CD4-positive, alpha-beta T cell treated with Interferon gamma for 1 hour (primary cell): ENCODE measurements at places on chromosomes 16 and 17.

- no peak for DNase-seq
Observed at GRCh38 chr16:2458887-2459646, 842 bp upstream of the TEDC2 start.

GRCh38 chr16:3610698-3611145, 684 bp downstream of the SLX4 start:
- DNase-seq = no peak

- no peak for DNase-seq
Observed at GRCh38 chr17:69796078-69796477, 278.9 kb upstream of the KCNJ16 start.

- DNase-seq = no peak
Observed at GRCh38 chr16:83310816-83311215, 497.0 kb upstream of the HSBP1 start.

DNA sequence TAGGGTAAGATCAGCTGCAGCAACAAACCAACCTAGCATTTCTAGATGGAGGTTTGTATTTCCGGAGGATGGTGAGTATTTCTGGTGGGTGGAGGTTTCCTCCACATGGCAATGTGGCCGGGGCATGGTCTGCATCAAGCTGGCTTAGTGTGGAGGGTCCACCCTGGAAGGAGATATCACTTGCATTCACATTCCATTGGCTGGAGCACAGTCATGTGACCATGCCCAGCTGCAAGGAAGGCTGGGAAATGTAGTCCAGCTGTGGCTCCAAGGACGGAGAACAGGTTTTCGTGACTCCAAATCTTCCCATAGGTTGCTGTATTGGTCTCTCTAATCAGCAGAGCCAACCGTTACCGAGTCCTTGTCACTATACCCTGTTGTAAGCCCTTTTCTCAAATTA, 68.7 kb downstream of the RAI1 start:
- DNase-seq = peak; percentile 62

DNA sequence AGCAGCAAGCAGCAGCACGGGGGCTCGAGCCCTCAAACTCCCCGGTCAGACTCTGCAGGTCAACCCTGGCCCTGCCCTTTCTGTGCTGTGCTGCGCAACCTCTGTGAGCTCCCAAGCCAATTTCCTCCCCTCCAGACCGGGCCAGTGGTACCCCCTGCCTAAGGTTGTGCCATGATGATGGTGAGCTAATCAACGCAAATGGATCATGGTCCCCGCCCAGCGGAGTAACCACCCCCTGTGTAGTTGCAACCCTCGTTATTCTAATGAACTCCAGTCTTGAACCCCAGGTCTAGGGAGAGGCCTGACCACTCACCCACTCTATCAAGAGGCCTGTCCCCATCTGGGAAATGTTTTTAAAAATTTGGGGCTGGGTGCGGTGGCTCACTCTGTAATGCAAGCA, 201.8 kb upstream of the FOXF1 start:
- DNase-seq = no peak

GRCh38 chr16:82824408-82824807, 197.6 kb downstream of the CDH13 start:
- DNase-seq = no peak

GRCh38 chr17:40854175-40854814, 12.7 kb downstream of the KRT12 start:
- DNase-seq = no peak

DNA sequence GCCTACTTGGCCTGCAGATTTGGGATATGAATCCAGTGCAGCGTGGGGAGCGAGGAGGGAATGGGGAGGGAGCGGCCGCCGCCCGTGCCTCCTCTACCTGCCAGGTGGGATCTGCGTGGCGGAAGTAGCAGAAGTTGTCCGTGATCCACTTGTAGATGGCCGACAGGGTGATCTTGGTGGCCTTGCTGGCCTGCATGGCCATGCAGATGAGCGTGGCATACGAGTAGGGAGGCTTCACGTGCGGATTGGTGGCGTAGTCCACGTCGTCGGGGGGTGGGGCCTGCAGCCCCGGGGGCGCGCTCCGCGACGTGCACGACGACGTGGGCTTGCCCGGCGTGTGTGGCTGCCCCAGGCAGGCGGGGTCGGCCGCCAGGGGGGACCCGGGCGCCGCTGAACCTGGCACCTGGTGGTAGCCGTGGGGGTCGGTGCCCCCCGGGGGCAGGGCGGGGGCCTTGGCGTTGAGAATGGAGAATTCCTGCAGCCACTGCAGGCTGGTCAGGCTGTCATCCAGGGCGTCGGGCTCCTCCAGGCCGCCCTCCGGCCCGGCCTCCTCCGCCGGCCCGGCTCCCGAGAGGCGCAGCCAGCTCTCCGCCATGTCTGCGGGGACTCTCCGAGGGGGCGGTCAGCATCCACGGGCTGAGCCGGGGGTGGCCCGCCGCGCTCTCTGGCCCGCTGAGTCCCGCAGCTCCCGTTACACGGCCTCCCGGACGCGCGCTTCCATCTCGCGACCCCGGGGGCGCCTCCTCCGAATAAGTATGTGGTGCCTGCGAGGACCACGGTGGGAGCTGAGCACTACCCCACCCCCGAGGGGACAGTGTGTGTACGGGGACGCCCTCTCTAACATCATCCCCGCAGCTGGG, 1.0 kb downstream of the FOXJ1 start:
- peak; percentile 48 for DNase-seq

GRCh38 chr17:47310186-47310733, 13.5 kb upstream of the EFCAB13 start:
- DNase-seq = no peak

DNA sequence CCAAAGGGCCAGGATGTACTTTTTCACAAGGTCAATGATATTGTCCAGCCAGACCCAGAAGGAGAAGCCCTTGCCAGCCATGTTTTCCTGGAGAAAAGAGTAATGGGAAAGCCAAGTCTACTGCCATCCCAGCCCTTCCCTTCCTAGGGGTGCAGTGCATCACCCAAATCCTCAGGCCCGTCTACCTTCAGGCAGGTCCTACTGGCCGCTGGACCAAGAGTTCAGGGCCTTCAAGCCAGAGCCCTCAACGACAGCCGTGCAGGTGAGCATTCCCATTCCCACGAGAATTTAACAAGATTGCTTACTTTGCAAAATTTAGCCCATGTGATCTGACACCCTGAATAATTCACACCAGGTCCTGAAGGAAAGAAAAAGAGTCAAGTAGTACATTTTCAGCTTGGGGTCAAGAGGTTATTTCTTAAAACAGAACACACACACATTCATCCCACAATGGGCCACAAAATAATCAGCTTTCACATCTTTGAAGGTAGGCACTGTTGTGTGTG, 35.0 kb downstream of the STAT5A start:
- no peak for DNase-seq

GRCh38 chr16:86579268-86580062, 1.1 kb downstream of the FOXL1 start:
- DNase-seq = no peak

GRCh38 chr17:59402760-59403159, 71.3 kb downstream of the YPEL2 start:
- DNase-seq = no peak

GRCh38 chr16:12583237-12583897, 220.3 kb downstream of the CPPED1 start:
- DNase-seq = no peak

DNA sequence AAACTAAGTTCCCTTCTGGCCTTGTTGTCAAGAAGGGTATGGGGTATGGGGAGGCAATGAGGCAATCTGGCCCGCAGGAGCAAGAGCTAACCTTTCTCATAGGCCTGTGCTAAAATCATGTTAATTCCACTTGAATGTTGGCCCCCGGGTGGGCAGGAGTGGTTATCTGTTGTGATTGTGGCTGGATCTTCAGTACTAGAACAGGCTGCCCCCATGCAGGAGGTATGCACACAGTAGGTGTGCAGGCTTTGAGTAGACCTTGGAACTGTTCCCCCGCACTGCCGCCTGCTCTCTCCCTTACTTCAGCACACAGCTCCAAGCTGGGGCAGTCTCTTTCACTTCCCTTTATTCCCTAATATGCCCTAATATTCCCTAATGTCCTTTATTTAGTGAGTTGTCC, 52.4 kb upstream of the TANGO6 start:
- DNase-seq = no peak

DNA sequence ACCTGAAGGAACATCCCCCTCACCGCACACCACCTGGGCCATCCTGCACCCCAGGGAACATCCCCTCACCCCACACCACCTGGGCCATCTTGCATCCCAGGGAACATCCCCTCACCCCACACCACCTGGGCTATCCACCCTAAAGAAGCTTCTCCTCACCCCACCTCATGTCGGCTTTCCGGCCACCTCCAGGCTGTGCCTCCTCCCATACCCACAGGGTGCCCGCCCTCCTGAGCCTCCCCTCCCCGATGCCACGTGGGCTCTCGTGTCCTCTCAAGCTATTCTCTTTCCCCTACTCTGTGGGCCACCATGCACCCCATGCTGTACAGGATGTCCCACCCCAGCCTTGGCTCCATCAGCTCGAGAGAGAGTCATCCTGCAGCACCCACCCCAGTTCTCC, 18.0 kb downstream of the MYLK3 start:
- DNase-seq = no peak

DNA sequence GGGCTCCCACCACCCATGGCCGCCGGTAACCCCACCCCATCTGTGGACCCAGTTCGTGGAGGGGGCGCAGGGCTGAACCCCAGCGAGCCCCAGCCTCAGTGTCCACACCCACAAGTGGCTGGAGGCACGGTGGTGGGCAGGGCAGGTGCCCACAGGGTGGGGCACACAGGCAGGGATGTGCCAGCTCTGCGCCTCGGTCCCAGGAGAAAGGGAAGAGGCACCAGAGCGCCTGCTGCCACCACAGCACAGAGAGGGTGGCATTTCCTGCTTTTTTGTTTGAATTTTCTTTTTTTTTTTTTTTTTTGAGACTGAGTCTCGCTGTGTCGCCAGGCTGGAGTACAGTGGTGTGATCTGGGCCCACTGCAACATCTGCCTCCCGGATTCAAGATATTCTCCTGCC, 19.0 kb downstream of the ZFPM1 start:
- no peak for DNase-seq

GRCh38 chr17:7856011-7856810, 1.1 kb downstream of the NAA38 start:
- peak; percentile 56 for DNase-seq

GRCh38 chr17:30519707-30520106, 42.5 kb downstream of the GOSR1 start:
- DNase-seq = no peak

GRCh38 chr16:9778849-9779248, 403.4 kb downstream of the GRIN2A start:
- DNase-seq = no peak

DNA sequence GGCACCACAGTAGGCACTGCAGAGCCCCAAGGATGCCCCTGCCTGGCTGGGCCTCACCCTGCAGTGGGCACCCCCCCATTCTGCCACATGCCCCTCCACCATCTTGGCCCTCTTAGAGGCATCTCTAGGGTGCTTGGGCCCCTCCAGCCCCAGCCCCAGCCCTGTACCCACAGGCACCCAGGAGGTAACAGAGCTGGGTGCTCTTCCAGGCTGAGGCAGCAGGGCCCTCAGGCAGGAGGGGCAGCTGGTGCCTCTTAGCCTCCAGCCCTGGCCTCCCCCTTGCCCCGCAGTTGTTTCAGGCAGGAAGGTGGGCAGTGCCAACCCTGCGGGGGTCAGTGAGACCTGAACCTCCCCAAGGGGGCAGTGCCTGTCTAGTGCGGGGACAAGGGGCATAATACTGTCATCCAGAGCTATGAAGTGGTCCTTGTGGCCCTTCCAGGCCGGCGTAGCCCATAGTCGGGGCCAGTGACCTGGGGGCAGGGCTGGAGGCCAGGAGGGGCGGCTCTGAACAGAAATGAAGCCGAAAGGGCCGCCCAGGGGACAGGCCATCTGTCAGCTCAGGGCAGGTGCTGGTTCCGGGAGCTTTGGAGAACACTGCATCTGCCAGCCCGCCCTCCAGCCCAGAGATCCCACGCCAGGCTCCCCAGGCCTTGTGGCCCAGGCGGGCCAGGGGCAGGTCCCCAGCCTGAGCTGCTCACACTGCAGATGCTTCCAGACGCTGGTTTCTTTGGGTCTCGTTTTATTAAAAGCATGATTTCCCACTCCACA, 4.9 kb upstream of the AATK start:
- DNase-seq = no peak
